ENCODE measurements at places on chromosomes 16 and 17. TPM values are rescaled to one million over a fixed set of nuclear protein-coding genes. Genes with fewer than 3 reads are reported as not detected.

Gene SLC47A2
- total RNA-seq, result not detected

Gene CEMP1
- not detected for total RNA-seq

Gene ACSF2
- 44.3 TPM for total RNA-seq

Gene EVPLL
- not detected for total RNA-seq

Gene CHST6
- total RNA-seq, result 0.77 TPM

Gene C17orf100
- 0.38 TPM for total RNA-seq

Gene KRTAP2-1
- not detected for total RNA-seq

Gene TLCD3B
- total RNA-seq, result 0.19 TPM

Gene PLD6
- total RNA-seq, result 2.3 TPM

Gene CFAP97D1
- total RNA-seq, result under 0.01 TPM

Gene SLC38A8
- total RNA-seq, result not detected

Gene SULT1A2
- total RNA-seq, result 0.56 TPM

Gene CBLN1
- total RNA-seq, result not detected

Gene ITGAD
- not detected for total RNA-seq

Gene RND2
- total RNA-seq, result 0.28 TPM

Gene XAF1
- total RNA-seq, result 10.0 TPM

Gene ABCC3
- 1.2 TPM for total RNA-seq

Gene KIF18B
- 10.2 TPM for total RNA-seq

Gene CYLD
- total RNA-seq, result 55.8 TPM
